Activated gamma-delta T cell treated with anti-CD3 and anti-CD28 coated beads, Interleukin-2, amount 50 U/mL, for 16 hours (primary cell): ENCODE measurements at places on chromosomes 3 and 15.

DNA sequence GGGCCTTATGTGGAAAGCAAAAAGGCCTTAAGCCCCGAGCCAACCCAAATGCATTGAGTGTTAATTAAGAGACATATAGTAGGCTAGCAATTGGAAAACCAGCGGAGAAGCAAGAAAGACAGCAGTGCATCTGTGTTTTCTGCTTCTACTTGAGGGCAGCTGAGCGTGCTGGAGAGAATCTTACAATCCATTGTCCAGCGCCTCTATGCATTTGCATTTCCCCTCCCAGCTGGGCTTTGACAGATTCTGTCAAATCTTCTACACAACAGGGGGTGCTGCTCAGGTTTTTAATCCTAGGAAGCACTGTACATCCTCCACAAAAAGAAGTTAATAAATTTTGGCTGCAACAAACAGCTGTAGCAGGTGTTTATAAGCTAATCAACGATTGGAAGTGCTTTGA is 23.9 kb downstream of the SSR3 start:
- no peak for DNase-seq

DNA sequence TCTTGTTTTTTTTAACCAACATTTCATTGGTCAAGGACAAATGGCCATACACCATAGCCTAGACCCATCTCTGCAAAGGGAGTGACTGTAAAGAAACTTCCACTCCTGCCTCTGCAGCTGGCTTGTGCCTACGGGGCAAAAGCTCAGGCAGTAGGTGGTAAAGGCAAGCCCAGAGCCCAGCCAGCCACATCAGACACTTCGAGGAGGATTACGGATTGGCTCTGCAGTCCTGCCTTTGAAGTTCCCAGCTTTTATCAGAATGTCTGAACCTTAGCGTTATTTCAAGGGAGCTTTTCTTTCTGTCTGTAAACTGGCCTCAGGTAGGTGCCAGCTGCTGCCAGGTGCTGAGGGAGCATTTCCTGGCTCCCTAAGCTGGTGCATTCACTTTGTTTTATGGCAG is 15.6 kb downstream of the ZNF710 start:
- DNase-seq, result no peak

DNA sequence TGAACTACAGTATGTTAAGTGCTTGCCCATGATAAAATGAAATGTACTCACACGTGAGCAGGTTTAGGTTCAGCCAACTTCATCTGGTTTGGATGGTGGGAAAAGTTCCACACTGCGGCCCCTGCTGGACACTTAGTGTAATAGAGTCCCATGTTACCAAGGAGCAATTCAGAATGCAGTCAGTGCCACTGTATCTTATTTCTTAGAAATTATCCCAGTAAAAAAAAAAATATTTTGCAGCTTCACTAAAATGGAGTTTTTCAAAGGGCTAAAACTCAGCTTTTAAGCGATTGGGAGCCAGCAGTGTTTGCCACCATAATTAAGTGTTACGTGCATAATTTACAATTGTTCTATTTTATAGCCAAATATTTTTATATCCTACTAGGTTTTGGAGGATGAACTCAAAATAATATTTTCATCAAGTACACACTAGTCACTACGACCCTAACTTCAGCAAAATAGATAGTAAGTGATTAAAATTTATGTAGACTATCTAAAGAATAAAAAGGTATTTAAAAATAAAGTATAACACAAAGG is 371.7 kb upstream of the GBE1 start:
- peak; percentile 1 for DNase-seq

GRCh38 chr15:75452364-75452864 is 924 bp upstream of the SIN3A start:
- peak; percentile 51 for DNase-seq

DNA sequence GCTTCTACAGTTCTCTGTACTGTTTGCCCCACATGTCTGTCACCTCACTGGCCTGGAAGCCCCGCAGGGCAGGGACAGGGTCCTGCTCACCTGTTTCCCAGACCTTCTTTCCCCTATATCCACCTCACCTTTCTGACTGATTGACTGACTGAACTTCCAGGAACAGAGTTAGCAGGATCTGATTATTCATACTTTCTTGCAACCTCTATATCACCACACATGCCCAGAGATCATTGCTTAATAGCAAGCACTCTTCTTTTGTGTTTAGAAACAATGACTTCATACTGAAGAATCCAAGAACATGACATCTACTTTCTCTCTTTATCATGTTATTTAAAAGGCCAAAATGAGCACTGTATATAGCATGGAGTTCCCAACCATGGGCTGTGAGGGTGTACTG is 18.0 kb upstream of the CLEC3B start:
- DNase-seq, result no peak

DNA sequence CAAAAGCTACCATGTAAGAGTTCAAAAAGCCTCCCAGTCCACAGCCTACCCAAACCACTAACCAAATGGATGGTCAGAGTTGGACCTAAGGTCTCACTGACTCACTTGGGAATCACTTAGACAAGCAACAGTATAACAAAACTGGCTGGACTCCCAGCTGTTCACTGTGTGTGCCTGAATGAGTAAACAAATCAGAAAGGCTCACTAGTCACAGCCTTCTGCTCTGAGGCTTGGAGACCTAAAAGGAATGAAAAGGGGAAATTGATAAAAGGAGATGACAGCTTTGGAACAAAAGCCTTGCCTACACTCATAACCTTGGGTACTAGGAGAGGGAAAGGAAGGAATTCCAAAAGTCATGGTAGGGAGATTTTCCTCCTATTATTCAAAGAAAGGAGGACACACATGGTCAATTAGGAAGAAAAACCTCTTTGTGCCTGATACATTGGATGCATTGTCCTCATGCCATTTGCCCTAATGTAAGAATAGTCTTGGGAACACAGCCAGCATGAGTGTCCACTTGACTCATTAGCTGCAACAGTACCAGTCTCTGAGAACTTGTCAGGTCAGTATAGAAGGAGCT is 92.3 kb downstream of the FRMD5 start:
- DNase-seq, result no peak

- no peak for DNase-seq
These were observed 8.7 kb downstream of the SPINT1 start for GRCh38 chr15:40852529-40852928.

DNA sequence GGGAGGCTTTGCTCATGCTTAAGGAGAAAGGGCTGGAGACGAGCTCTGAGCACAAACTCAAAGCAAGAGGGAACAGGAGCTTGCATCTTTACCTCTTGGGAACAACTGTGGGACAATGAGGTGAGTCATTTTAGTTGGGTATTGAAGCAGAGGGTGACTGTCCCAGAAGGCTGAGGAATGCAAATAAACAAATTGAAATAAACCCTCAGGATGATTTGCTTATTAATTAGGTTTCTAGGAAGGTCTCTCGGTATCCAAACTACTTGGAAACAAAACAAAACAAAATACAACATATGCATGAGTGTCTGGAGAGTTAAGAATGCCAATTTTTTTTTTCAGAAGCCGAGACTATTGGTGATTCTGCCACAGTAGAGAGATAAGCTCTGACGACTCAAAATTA is 38.4 kb upstream of the CACNA2D3 start:
- DNase-seq, result no peak

DNA sequence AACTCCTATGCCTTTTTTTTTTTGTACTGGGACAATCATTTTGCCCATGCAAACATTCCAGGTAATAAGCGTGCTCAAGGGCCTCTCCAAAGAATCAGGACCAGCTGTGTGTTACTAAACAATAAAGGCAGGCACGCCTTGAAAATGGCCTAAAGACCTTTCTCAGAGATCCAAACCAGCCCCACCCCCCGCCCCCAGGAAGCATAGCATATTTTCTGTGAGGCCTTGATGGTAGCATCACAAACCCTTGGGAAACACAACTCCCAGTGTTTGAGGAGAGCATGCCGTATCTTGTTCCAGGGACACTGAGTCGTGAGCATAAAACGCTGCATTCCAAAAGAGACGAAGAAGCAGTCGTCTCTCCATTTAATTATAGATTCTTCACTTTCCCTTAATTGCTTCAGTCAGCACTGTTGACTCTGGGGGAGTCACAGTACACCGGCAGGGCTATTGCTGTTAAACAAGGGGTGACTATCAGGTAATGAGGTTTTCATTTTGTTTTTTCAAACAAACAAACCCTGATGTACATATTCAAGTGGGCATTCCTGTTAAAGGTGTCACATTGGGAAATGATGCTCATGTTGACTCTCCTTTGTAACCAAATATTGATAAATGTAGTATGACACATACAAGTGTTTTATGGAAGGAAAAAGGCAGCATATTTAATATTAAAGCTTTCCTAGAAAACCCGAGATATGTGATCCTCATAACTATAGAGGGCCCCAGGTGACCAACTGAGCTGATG is 4.4 kb upstream of the TPM1 start:
- DNase-seq, result no peak

DNA sequence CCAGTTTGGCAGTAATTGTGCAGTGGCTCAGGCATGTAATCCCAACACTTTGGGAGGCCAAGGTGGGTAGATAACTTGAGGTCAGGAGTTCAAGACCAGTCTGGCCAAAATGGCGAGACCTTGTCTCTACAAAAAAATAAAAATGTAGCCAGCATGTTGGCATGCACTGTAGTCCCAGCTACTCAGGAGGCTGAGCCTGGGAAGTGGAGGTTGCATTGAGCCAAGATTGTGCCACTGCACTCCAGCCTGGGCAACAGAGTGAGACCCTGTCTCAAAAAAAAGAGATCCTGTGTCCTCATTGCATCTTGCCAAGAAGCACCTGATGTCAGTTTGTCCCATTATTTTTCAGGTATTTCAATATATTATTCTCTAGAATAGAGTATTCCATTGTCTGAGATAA is 61.8 kb downstream of the CRTC3 start:
- DNase-seq, result no peak

DNA sequence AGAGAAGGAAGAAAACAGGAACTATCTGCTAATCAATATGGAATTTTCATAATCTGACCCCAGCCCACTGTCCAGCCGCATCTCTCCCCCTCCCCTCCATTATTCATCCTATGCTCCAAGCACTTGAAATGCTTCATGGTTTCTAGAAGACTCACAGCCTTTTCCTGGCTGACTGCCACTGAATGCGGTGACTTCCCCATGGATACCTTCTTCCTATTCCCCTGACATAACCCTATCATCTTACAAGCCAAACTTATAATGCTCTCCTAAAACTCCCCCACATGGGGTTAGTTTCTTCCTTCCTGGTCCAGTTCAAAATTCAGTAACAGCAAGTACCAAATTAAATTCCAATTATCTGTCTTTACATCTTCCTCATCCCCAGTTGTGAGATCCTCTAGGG is 31.2 kb upstream of the PTX3 start:
- DNase-seq, result no peak

DNA sequence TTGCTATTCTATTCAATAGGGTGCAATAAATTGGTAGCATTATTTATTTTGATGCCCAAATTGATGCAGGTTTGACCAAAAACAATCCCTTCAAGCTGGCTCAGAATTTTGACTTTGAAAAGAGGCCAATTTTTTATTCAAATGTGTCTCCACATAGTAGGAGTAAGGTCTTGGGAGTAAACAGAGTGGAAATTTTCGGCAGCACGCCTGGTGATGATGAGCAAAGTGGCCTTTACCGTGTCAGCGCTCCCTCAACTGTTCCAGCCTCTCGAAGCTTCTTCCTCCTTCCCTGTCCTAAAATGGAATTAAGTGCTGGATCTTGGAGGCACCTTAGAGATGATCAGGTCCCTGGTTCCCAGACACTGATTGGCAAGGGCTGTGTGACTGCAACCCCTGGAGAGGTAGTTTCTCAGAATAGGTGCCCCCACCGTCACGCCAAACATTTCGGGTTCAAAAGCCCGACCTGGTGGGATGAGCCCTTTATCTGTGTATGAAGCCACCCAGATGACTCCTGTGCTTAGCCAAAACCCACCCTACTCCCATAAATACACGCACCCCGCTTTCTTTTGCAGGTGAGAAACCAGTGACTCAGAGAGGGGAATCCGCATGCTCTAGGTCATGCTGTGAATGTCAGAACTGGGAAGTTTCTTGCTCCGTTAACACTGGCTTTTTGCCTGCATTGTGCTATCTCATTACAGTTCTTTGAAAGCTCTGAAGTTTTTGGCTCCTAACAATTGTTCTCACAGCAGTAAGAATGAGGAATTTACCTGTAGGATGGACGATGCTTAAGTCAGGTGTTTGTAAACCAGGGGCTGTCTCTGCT is 89.1 kb downstream of the CRYGS start:
- no peak for DNase-seq

DNA sequence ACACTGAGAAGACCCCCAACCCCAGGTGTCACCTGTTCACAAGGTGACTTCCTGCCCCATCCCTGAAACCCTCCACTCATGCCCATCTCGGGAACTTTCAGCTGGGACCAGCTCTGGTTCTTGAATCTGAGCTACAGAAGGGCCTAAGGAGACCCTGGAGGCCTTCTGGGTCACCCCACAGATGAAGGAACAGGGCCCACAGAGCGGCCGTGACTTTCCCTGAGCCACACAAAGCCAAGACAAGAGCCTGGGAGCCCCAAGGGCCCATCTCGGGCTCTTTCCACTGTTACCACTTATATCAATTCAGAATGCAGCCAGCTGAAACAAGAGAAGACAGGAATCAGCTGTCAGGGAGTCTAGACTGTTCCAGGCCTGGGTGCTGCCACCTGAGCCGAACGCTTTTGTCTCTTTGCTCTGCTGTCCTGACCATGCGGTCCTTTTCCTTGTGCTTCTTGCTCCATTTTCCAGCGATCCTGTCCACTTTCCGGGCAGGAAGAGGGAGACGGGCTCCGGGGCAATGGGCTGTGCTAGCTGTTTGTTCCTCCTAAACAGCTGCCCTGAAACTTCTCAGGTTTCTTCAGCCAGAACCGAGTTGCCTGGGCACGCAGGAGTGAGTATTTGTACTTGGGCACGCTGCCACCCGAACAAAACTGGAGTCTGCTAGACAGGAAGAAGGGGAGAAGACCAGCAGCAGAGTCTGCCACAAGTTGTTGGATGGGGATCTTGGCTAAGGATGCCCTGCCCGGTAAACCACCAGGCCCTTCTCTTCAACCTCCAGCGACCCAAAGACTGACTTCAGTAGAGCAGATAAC is 28.0 kb upstream of the PIGZ start:
- DNase-seq, result no peak

DNA sequence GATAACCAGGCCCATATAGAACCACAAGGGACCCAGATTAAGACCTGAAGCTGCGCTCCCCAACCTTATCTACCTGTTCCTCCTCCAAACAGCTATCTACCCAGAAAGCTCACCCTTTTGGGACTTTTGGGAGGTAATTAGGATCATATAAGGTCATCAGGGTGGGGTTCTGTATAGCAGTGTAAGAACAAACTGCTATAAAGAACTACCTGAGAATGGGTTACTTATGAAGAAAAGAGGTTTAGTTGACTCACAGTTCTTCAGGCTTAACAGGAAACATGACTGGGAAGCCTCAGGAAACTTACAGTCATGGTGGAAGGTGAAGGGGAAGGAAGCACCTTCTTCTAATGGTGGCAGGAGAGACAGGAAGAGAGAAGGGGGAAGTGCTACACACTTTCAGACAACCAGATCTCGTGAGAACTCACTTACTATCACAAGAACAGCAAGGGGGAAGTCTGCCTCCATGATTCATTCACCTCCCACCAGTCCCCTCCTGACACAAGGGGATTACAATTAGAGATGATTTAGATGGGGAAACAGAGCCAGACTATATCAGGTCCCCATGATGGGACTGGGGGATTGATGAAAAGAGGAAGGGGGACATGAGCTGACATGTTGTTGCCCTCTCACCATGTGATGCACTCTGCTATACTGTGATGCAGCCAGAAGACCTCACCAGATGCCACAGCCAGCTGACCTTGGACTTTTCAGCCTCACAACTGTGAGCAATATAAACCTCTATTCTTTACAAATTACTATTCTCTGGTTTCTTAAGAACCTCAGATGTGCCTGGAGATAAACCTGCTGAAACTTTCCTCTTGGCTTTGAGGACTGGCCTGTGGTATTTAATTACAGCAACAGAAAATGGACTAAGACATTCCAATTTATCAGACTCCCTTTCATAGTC is 15.3 kb upstream of the FMN1 start:
- no peak for DNase-seq
